HuH-7.5 (cell line): ENCODE measurements at places on chromosomes 16 and 17.

DNA sequence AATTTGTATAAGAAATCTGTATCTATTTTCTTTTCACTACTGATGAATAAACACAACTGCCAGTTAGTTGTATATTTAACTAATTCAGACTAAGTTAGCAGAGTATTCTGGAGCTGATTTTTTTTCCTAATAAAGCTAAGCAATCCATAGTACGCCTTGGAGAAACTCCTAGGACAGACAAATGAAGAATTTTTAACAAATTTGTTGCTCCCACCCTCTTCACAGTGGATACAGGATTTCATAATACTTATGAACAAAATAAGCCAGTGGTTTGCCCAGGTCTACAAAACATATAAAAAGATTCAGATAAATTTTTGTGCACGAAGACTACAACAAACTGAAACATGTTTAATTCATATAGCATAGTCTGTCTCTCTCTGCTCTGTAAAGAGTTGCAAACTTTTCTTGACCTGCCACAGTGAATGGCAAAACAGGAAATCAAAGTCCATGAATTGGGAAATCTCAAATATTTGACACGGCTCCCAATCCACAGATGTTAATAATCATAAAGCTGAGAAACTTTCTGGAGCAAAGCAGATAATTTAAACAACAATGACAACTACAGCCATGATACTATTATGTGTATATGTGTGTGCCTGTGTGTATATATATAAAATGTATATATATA is 594 bp upstream of the ABCA6 start:
- DNase-seq: no peak

DNA sequence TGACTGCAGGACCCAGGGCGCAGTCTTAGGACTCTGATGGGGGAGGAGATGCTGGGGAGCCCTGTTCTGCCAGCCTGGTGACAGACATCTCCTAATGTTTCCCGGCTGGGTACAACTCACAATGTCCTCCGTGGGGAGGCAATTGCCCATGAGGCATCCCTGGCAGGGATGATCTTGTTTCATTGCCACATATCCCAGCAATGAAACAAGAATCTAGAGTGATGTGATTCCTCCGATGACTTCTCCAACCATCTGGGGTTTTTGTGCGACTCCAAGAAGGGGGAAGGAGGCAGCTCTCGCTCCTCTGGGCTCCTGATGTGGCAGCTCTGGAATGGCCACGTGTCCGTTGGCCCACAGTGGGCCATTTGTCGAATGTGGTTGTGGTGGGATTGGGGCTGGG is 255.8 kb downstream of the SEC14L1 start:
- DNase-seq: no peak

- no peak for DNase-seq
Measured at GRCh38 chr16:18816286-18816685, 14.9 kb upstream of the ARL6IP1 start.

GRCh38 chr17:73742948-73743381 is 98.7 kb upstream of the SDK2 start:
- DNase-seq: no peak
